CD4-positive, alpha-beta T cell treated with Interleukin-15 for 1 hour (primary cell): ENCODE measurements at places on chromosomes 5 and 9.

DNA sequence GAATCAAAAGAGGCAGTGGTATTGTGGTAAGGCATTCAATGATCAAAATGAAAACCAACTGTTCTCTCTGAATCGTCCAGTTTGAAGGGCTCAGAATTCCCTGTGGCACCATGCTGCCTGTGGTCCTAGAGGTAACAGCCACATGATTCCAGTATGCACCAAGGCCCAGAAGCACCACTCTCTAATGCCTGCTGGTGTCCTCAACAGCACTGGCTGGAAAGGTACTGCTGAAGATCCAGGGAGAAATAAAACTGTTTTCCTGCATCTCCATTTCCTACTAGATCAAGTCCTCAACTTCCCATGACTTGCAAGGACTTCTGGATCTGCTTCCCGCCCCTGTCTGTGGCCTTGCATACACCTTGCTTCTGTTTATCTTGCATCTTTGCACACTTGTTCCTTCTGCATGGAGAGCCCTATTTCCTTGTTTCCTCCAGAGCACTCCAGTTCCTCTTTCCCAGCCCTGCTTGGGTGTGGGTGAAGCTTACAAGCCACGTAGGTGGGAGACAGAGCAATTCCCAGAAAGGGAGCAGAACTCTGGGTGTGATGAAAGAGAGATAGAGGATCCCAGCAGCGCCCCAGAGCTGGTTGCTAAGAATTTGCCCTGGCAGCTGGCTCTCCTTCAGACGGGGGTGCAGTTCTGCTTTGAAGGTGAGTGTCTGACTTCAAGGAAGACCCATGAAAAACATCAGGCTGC is 41.0 kb upstream of the EQTN start:
- DNase-seq, result no peak

GRCh38 chr5:13348568-13348967 is 595.9 kb downstream of the DNAH5 start:
- no peak for DNase-seq

DNA sequence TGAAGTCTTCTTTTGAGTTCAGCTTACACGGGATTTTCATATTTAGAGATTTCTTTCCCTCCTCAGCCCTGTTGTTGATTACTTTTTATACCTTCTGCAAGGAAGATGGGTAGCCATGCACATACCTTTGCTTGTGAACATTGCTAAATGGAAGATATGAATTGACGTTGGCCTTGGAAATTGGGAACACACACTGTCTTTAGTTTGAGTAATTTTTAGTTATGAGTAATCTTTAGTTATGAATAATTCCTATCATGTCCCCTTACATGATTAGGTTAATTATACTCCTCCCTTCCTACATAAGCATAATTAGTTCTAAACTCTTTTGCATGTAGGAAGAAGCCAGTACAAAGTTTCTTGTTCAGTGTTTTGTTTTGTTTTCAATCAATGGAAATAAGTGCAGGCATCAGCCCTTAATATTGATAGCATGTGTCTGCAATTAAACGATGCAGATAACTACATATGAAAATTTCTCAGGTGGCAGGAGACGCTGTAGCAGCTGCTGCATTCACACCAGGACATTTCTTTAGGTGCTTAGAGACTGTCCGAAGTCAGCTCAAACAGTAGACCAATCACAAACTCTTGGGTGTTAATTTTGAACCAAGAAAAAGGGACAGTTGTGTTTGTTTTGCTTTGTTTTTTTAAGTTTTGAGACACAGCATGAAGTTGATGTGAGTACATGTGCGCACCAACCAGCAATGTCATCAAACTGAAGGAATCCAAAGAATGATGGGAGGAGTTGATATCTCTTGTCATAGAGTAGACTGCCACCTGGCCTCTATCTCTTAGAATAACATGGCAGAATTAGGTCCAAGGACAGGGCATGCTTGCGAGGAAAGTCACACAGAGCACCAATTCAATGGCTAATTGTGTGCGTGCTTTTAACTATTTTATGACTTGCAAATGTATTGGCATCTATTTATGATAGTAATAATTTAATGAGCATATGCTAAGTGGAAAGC is 51.4 kb downstream of the SMARCA2 start:
- no peak for DNase-seq

- DNase-seq, result no peak
Observed at GRCh38 chr5:54001976-54002775, 308.2 kb downstream of the ARL15 start.

DNA sequence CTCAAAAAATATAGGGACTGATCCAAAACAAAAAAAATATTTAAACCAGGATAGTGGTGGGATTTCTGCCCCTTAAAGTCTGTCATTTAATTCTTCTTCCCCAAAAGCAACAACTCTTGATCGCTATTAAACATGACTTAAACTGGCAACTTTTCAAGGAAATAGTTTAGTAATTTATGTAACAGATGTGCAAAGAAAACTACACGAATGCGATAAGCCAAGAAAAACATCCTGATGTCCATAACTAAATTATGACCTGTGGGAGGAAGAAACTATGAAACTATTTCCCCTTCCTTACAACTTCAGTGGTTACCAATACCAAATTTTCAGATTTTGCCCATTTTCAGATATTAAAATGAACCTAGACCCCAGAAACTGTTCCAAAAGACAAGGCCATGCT is 31.5 kb downstream of the CLINT1 start:
- no peak for DNase-seq

- no peak for DNase-seq
Observed at GRCh38 chr5:172805018-172805683, 28.9 kb upstream of the ERGIC1 start.

GRCh38 chr5:136213919-136214493 is 21.0 kb upstream of the SMIM32 start:
- DNase-seq, result no peak

DNA sequence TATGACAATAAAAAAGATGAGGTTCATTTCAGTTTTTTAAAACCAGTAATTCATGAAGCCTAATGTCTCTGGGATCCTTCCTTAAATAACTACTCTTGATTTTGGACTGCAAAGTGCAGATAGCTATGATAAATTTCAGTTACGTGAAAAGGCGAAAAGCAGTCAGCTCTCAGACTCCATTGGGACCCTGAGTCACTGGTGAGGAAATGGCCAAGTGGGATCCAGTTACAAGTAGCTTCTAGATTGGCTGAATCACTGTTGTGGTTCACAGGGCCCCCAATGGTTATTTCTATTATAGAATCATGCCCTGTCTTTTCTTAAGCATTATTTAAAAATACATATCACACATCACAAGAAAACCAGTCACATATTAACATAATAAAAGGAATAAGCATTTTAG is 31.1 kb upstream of the PPP3R2 start:
- no peak for DNase-seq

- DNase-seq, result no peak
Observed at GRCh38 chr5:156359476-156359875, 32.5 kb downstream of the SGCD start.

DNA sequence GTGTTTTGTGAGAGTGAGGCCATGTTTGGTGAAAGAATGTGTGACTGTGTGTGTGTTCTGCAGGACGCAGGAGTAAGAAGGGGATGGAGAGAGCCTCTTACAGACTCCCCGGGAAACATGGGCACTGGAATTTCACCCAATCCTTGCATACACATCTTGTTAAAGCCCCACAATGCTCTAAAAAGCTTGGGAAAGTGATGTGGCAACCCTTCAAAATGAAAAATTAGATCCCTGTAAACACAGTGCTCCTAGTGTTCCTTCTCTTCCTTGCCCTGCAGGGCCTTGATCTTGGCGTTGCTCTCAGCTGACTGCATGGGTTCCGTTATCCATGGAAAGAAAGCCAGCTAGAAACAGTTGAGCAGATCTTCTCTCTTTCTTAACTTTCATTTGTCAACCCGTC is 701.7 kb downstream of the SEMA5A start:
- no peak for DNase-seq

GRCh38 chr5:170149206-170149515 is 43.5 kb downstream of the FOXI1 start:
- DNase-seq, result no peak
